Epithelial cell of umbilical artery (primary cell): ENCODE measurements at places on chromosomes 16 and 17. TPM values are rescaled to one million over a fixed set of nuclear protein-coding genes. Genes with fewer than 3 reads are reported as not detected.

Gene RAB26
- 1.6 and 1.8 TPM in 2 replicates for total RNA-seq

Gene IKZF3
- total RNA-seq: under 0.01 TPM in 1 of 2 replicates, not detected in the other

Gene CYGB
- total RNA-seq: 0.32 and 0.46 TPM in 2 replicates

Gene KRTAP16-1
- total RNA-seq: not detected in 2 replicates

Gene PRAC1
- not detected in 2 replicates for total RNA-seq

Gene CLEC19A
- total RNA-seq: not detected in 2 replicates

Gene WFDC1
- 0.15 TPM in 1 of 2 replicates, not detected in the other for total RNA-seq

Gene HOXB1
- total RNA-seq: not detected in 2 replicates

Gene KRT13
- not detected in 2 replicates for total RNA-seq

Gene NOL3
- 7.3 and 12.3 TPM in 2 replicates for total RNA-seq

Gene TBC1D3G
- not detected in 2 replicates for total RNA-seq

Gene EFCAB5
- total RNA-seq: 0.15 and 0.97 TPM in 2 replicates

Gene PRSS21
- 1.9 TPM in 1 of 2 replicates, not detected in the other for total RNA-seq

Gene RAPGEFL1
- 0.91 and 2.9 TPM in 2 replicates for total RNA-seq

Gene PRSS27
- 0.32 and 0.46 TPM in 2 replicates for total RNA-seq

Gene ARHGDIG
- total RNA-seq: 0.61 and 4.2 TPM in 2 replicates

Gene KRT24
- not detected in 2 replicates for total RNA-seq

Gene STAT5A
- total RNA-seq: 32.8 and 44.1 TPM in 2 replicates
